ENCODE measurements at places on chromosomes 3 and 15.

DNA sequence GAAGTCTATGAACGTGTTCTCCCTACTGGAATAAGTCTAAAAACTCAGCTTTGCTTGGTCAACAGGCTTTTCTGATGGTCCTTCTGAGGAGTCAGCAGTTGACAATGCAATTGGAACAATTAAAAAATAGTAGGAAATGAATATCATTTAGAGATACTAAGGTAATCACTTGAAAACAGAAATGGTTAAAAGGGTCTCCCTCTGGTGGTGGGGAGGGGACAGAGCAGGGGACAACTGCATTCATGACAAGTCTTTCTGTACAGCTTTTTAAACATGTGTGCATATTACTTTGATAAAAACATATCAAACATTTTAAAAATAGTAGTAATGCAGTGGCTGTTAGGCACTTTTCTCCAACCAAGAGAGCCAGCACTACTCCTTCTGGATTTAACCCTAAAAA lies 119.9 kb upstream of the FHIT start:
- peak; percentile 37 for DNase-seq

DNA sequence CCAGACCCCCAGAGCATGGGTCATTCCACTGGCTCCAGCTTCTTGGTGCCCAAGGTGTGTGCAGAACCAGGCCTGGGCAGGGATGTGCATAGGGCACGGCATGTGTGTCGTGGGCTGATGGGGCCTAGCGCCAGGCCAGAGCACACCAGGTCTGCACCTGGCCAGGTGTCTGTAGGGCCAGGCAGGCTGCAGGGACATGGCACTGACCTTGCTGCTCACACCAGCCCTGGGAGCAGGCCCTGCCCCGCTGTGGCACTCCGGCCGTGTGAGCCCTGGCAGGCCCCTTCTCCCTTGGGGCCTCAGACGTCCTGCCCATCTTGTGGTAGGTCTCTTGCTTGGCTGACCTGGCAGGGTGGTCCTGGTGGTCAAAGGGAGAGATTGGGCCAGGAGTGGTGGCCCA lies 84.3 kb upstream of the RPL32 start:
- DNase-seq, result no peak

DNA sequence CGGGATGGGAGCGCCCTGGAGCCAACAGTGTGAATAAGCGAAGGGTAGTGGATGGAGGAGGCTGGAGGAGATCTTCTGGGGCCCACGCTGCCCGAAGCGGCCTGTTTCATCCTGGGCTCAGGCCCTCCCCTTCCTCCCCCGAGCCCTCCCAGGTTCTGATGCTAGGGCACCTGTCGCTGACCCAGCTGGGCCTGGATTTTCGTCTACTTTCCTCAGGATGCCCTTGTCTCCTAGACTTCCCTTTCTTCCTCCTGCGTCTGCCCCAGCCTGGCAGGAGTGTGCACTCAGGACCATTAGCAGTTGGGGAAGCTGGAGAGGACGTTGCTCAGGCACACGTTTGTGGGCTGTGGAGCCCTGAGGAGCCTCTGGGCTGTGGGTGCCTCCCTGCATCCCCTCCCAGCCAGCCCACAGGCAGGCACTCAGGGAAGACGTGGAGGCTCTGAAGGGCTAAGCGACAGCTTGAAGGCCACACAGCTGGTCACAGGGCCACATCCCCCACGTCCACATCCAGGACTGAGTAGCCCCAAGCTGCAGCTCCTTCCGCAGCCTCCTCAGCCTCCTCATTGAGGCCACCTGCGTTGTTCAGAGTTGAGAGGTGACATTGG lies 23.9 kb upstream of the PIGZ start:
- no peak for DNase-seq

- DNase-seq, result no peak
Observed at GRCh38 chr15:59446232-59446957, 8.4 kb downstream of the FAM81A start.

DNA sequence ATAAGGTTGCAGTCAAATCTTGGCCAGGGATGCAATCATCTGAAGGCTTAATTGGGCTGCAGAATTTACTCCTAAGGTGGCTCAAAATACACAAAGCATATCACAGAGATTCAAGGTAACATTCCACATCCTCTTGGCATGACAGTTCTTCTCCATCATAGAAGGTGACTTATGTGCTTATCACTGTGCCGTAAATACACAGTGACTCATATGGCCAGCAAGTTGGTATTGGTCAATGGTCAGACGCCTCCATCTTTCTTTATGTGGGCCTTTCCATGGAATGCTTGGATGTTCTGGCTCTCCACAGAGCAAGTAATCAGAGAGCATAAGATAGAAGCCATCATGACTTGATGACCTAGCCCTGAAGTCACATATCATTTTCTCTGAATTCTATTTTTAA lies 168.8 kb upstream of the ST8SIA2 start:
- DNase-seq, result no peak

Measured in SK-MEL-5 (cell line).